Activated T-helper 1 cell treated with anti-CD3 and anti-CD28 coated beads, Interleukin-12 subunit alpha, Interleukin-12 subunit beta, Interleukin-2, Interleukin-4 antibody, amounts not matched to agents 30 ng/mL and 10 ng/mL and 1 ng/mL, durations not matched to agents 14 hours and 24 hours and 36 hours (primary cell): ENCODE measurements at places on chromosomes 2 and 18.

DNA sequence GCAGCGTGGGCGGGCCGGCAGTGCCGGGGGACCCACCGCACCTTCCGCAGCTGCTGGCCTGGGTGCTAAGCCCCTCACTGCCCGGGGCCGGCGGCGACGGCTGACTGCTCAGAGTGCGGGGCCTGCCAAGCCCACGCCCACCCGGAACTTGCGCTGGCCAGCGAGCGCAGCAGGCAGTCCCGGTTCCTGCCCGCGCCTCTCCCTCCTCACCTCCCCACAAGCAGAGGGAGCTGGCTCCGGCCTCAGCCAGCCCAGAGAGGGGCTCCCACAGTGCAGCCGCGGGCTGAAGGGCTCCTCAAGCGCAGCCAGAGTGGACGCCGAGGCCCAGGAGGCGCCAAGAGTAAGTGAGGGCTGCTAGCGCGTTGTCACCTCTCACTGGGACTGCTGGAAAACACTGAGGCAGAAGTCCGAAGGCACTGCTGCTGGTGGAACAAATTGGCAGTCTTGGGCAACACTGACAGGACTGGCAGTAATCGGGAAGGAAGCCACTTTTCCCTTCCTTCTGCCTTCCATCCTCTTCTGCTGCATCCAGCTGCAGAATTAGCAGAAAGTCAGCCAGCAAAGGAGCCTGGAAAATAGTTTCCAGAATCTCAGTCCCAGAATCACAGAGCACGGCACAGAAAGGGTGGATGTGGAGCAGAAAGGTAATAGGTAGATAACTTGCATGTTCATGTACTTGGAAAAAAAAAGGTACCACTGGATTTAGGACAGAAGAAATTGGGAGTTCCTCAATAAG is 179.4 kb upstream of the FN1 start:
- no peak for DNase-seq

GRCh38 chr2:119708241-119708640 is 29.2 kb downstream of the TMEM177 start:
- no peak for DNase-seq

DNA sequence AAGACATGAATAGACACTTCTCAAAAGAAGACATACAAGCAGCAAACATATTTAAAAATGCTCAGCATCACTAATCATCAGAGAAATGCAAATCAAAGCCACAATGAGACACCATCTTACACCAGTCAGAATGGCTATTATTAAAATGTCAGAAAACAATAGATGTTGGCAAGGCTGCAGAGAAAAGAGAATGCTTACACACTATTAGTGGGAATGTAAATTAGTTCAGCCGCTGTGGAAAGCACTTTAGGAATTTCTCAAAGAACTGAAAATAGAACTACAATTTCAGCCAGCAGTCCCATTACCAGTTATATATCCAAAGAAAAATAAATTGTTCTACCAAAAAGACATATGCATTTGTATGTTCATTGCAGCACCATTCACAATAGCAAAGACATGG is 61.7 kb downstream of the STRADB start:
- no peak for DNase-seq

GRCh38 chr2:104866122-104866864 is 12.4 kb downstream of the POU3F3 start:
- no peak for DNase-seq

DNA sequence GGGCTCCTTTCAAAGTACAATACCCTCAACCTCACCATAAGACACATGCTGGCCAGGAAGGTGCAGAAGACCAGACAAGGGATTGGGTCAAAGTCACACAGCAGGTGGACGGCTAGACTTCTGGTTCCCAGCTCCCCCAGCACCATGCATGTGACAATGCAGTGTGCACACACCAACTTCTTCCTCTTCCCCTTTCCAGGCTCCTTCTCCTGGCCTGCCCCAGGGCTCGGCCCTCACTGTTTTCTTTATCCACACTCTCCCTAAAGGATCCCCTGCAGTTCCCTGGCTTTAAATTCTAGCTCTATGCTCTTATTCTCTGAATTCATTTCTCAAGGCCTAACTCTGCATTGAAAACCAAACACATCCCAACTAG is 82.3 kb downstream of the LOXHD1 start:
- no peak for DNase-seq

- DNase-seq, result no peak
These were observed 344.8 kb downstream of the TGIF1 start for GRCh38 chr18:3794537-3795348.

GRCh38 chr2:128714851-128715312 is 396.2 kb upstream of the HS6ST1 start:
- DNase-seq, result no peak

DNA sequence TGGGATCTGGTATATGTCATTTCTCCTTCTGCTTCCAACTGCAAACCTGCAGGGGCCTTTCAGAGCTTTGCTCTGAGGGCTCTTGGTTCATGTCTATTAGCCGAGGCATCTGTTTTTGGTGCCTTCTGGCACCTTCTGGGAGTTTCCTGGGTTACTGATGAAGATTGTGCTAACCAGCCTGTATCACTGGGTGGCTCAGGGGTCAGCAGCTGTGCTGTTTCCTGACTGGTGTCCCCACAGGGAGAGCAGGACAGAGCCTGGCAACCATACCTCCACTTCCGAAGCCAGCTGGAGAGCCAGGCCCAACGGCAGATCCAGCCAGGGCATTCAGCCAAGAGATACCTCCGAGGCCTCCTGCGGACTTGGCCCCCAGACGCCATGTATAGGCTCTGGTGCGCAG is 17.5 kb downstream of the KIAA2012 start:
- no peak for DNase-seq

- no peak for DNase-seq
These were observed 5.2 kb downstream of the PRLH start for GRCh38 chr2:237571551-237571950.

DNA sequence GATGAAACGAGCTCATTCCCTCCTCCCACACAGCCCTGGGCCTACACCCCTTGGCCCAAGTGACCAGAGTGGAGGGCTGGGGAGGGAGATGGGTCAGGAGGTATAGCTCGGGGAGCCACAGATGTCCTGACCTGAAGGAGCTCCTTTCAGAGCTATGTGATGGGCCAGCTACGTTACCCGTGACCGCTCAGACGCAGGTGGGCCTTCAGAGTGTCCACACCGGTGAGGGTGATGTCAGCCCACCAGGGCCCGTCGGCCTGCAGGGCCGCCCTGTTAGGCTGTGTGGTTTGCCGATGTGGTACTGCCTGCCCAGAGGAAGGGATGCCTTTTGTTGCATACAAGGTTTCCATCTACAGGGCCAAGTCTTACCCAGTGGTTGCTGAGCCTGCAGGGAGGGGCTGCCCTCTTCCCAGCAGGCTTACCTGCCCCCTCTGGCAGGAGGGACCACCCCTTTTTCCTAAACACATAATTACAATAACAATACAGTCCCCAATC is 41.8 kb upstream of the FOSL2 start:
- no peak for DNase-seq

DNA sequence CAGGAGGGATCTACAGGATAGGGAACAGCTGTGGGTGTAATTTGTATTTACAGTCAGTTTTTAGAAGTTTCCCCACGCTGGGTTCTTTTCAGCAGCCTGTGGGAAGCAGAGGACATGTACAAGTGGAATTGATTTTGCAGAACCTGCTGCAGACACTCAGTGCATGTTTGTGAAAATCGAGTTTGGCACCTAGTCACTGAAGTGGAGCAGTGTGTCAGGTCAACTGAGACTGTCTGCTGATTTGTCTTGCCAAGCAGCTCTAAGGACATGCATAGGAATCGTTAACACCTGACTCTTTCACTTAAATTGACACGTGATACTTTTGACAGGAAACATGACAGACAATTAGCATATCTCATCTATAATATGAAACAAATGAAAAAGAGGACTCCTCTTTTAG is 416.6 kb downstream of the TMX3 start:
- DNase-seq, result no peak

DNA sequence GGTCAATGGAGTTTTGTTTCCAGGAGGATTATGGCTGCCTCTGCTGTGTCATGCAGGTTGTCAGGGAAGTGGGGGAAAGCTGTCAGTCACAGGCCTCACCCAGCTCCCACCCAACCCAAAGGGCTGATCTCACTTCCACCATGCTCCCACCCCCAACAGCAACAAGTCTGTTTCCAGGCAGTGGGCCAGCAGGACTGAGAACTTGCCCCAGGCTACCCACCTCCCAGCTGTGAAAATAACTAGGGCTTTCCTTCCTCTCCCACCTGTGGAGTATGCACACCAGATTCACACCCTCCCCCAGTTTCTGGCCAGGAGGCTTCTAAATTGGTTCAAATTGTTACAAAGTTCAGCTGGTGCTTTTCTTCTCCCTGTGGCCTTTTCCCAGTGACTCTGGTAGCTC is 95.6 kb upstream of the ACVR1 start:
- no peak for DNase-seq

GRCh38 chr2:136045835-136046570 is 60.6 kb upstream of the DARS1 start:
- no peak for DNase-seq

DNA sequence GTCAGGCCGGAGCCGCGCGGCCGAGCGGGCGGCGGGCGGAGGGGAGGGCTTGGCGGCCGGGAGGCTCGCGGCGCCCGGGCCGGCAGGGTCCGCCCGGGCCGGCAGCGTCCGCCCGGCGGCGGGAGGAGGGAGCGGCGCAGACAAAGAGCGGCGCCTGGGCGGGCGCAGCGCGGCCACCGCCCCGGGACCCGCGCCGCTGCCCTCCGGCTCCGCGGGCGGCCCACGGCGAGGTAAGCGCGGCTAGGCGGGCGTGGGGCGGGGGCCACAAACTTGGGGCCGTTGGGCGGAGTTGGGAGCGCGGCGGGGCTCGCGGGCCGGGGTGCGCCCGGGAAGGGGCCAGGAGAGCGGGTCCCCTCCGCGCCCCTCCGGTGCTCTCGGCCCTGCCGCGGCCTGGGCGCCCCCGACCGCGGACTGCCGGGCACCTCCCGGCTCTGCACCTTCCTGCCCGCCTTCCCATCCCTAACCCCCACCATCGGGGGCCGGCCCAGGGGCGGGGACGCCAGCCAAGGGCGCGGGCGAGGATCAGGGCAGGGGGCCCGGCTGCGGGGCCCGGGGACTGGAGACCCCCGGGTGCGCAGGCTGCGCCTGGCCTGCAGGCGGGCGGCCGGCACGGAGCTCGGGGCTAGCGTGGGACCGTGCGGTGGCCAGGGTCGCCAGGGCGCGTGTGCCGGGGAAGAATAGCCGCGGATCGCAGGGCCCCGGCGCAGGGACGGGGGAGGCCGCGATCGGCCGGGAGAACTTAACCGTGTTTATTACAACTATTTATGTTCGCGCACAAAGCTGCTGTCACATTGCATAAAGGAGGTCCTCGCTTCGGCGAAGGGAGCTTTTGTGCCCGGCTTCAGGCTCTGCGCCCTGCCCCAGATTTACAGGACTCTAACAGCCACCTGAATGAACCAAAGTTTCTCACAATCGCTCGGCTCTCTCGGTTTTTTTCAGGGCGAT is at the start of gene NCK2:
Gene NCK2 (plus strand): TSS at position 4 of the 945 bp plus-strand sequence. CDS start 110,152 bp downstream, outside the sequence.
- DNase-seq, result no peak

DNA sequence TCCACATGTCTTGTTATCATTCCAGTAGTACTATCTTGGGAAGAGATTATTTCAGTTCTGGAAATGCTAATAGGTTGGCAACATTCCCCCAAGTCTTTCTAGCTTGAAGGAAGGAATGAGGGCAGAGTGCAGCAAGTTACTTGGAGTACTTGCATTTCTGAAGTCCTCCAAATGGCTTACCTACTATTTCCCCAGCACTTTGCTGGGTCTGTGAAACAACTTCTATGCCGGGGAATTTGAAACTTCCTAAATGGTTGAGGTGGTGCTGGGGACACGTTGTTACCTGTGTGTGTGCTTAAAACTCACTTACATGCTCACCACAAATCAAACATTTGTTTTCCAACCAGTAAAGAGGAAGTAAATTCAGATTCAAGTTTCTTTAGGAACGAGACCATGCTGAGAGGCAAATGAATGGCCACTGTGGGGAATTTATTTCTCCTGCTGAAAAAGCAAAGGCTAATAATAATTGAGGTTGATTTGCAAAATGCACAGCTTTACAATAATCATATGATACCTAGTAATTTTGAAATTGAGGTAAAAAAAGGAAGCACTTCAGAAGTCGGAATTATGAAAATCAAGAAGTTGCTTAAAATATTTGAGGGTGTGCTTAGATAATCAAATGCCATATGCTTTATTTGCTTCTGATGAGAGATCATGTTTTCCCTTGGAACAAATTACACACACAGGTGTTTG is 1167.7 kb upstream of the ZEB2 start:
- DNase-seq, result no peak

GRCh38 chr2:84338069-84338468 is 121.0 kb downstream of the SUCLG1 start:
- DNase-seq, result no peak

DNA sequence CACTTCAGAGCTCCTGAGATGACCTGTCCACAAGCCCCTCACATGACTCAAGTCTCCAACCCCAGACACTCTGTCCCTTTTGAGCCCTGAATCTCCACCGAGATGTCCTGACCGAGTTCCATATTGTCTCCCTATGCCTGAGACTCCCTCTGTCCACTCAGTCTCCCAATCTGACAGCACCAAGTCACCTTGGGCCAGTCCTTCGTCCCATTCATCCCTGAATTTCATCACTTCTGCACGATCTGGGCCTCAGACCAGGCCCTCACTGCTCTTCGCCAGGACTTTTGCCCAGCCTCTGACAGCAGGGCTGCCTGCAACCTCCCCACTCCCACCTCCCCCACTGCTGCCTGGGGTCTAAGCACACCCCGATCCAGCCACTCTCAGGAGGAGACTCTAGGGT is 4.3 kb upstream of the MOCOS start:
- DNase-seq, result no peak

DNA sequence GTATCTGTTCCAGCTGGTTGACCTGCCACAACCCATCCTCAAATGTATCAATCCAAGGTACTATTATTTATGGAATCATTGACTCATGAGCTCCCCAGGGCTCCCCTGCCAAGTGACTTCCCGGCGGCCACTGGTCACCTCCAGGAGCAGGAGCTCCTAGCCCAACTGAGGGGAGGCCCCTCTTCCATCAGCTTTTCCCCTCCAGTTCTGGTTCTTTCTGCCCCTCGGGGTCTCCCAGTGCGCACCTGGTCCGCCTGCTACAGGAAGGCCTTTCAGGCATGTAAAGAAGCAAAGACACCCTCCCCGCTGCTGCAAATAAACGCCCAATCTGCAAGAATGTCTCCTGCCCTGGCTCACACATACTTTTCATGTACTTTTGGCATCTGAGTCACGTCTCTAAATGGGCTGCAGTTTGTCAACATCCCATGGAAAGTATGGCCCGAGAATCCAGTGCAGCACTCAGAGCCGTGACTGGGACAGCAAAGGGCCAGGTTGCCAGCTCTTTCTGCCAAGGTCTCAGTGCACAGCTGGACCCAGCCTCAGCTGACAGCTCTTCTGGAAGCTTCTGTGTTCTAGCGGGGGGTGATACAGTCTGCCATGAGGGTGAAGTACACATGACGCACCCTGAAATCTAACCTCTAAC is 41.4 kb downstream of the KLHL29 start:
- no peak for DNase-seq

GRCh38 chr2:118845005-118845521 is 2.4 kb downstream of the EN1 start:
- DNase-seq, result no peak

GRCh38 chr2:9107168-9108025 is 99.2 kb upstream of the ASAP2 start:
- DNase-seq, result no peak

DNA sequence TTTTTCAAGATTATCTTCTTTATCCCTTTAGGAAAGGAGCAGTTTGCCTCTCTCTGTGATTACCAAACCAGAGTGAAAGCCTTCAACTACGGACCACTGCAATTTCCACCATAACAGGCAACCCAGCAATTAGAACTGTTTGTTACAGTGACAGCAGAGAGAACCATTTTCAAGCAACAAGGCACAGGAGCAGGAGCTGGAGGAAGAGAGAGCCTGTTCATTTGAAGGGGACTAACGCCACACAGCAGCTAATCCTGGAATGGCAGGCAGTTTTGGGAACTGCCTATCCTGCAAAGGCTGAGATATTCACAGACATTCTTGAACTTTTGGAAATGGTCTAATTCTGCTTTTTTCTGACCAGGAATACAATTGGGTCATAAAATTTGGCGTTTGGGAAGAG is 1541.9 kb upstream of the PIK3C3 start:
- DNase-seq, result no peak
